ENCODE measurements at places on chromosomes 5 and 9. TPM values are rescaled to one million over a fixed set of nuclear protein-coding genes. Genes with fewer than 3 reads are reported as not detected.

- no peak for DNase-seq
Measured at GRCh38 chr9:16238623-16239138, 631.8 kb downstream of the BNC2 start.

DNA sequence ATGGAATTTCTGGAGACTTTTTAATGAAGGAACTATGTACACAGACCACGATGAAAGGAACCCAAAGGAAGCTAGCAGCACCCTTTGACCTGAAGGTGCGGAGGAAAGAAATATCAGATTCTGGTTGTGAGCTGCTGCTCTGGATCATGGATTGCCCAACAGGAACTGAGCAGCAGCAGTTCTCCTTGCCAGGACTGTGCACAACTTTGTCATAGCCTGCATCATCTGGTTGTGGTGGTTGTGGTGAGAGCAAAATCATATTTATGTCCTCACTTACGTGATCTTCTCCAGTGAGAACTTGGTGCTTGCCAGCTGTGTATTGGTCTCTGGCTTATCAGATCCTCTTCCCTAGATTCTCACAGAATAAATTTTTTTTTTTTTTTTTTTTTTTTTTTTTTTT lies 70.7 kb upstream of the LPAR1 start:
- DNase-seq: no peak

DNA sequence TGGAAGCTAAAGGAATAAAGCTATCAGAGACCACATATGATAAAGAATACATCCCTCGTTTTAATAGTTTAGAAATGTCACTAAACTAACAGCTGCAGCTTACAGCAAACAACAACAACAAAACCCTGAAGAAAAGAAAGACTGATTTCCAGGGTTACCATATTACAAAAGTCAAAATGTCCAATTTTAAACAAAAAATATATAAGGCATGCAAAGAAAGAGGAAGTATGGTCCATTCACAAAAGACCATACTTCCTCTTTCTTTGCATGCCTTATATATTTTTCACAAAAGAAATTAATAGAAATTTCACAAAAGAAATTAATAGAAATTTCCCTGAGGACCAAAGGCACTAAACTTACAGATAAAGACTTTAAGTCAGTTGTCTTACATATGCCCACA lies 354.2 kb downstream of the ARL15 start:
- DNase-seq: no peak

DNA sequence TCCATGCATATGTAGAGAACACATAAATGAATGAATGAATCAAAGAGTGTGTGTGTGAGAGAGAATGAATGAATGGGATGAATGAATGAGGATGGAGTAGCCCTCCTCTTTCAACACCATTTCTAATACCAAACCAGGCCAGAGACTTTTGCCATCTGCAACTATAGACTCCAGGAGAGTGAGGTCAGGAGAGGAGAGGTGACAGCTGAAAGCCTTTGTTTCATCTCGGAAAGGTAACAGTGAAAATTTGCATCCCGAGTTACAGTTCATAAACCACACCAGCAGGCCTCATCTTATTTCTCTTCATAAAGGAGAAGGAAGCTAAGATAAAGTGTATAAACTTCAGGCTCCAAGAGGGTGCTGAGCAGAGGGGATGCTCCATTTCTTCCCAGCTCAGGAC lies 255.3 kb upstream of the KLF4 start:
- no peak for DNase-seq

DNA sequence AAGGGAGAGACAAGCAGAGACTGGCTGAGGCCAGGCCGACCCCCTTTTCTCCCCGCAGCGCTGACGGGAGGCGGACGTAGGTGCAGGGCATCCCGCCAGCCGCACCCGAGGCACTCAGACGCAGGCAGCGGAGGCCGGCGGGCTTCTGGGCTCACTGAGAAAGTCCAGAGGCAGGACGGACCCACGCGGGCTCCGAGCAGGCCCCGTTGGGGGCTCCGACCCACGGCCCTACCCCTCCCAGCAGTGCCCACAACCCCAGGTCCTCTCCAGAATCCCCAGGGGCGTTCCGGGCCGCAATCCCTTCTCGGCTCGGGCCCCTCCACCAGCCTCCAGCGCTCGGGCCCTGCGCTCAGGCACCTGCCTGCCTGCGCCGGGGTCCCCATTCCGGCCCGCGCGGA lies 543 bp downstream of the MTMR12 start:
- peak; percentile 40 for DNase-seq

- DNase-seq: no peak
Measured at GRCh38 chr5:91225848-91226686, 157.1 kb downstream of the ARRDC3 start.

C7 gene
- total RNA-seq: not detected

NIPAL4 gene
- not detected for total RNA-seq

ADAMTS2 gene
- 4.9 TPM for total RNA-seq
